ENCODE measurements at places on chromosomes 4 and X.
A peak's percentile ranks its signal among the peaks of the same experiment; 100 is the strongest.

- no peak for DNase-seq
Observed at GRCh38 chrX:100407784-100408712, 2.0 kb downstream of the PCDH19 start.

- DNase-seq: no peak
Observed at GRCh38 chrX:71993371-71993770, 82.7 kb downstream of the NHSL2 start.

- no peak for DNase-seq
Observed at GRCh38 chr4:133151341-133151690, 2.2 kb downstream of the PCDH10 start.

GRCh38 chr4:154916068-154916467 is 135.0 kb downstream of the RBM46 start:
- DNase-seq: no peak

GRCh38 chr4:46975812-46976553 is 17.4 kb downstream of the GABRA4 start:
- no peak for DNase-seq

DNA sequence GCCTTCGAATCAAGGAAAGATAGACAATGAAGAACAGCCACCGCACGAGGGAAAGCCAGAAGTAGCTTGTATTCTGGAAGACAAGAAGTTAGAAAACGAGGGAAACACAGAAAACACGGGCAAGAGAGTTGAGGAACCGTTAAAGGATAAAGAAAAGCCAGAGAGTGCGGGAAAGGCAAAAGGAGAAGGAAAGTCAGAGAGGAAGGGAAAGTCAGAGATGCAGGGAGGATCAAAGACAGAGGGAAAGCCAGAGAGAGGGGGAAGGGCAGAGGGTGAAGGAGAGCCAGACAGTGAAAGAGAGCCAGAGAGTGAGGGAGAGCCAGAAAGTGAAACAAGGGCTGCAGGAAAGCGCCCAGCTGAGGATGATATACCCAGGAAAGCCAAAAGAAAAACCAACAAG is 1.4 kb downstream of the TCEAL2 start:
- no peak for DNase-seq

DNA sequence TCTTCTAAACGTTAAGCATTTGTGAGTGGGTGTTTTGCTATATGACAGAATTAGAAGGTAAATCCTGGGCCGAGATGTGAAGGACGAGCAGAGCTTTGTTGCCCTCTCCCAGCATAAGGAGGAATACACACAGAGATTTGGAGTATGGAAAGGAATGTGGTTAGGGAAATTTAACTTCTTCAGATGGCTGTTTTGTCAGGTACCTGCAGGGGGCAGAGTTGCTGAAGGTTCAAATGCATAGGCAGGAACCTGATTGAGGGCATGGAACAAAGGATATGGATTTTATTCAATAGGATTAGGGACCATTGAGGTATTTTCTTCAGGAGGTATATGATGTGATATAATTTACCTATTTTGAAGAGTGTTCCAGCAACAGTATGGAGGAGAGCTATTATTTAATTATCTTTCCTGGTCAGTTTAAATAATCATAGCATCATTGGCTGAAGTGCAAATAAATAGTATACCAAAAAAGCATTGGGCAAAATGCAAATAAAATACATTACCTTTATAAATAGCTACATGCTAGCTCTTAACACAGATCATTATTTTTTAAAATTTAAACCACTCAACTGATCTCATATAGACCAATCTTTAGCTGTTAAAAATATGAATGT is 143.6 kb downstream of the SLIT2 start:
- DNase-seq: no peak

- no peak for DNase-seq
Observed at GRCh38 chr4:8435656-8436121, 4.8 kb downstream of the ACOX3 start.

DNA sequence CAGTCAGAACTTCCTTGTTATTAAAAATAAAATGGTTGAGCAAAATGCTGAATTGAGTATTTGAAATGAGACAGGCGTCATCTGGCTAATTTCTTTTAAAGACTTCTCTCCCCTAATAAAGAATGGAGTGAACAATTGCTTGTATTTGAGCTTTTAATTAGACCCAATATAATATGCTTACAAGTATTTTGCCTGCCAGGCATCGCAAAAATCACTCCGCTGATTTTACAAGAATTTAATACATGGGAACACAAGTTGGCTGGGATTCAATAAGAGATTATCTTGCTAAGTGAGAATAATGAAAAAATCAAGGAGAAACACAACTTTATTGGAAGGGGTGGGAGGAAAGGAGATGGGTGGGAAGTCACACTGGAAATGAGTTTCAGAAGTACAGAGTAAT is 52.3 kb downstream of the KLF3 start:
- DNase-seq: no peak

- DNase-seq: peak; percentile 12
Observed at GRCh38 chr4:82739287-82740190, 59.1 kb downstream of the SCD5 start.

DNA sequence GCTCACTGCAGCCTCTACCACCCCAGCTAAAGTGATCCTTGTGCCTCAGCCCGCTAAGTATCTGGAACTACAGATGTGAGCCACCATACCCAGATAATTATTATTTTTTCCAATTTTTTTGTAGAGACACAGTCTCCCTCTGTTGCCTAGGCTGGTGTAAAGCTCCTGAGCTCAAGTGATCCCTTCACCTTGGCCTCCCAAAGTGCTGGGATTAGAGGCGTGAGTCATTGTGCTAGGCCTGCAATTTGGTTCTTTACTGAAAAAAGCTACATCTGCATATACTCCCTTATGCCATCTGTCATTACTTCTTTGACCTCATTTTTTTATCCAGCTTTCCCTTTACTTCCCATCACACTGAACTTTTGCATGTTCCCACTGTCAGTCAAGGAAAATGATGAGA is 2012.4 kb upstream of the IGFBP7 start:
- no peak for DNase-seq

- no peak for DNase-seq
Observed at GRCh38 chr4:52173470-52174045, 122.5 kb downstream of the SPATA18 start.

DNA sequence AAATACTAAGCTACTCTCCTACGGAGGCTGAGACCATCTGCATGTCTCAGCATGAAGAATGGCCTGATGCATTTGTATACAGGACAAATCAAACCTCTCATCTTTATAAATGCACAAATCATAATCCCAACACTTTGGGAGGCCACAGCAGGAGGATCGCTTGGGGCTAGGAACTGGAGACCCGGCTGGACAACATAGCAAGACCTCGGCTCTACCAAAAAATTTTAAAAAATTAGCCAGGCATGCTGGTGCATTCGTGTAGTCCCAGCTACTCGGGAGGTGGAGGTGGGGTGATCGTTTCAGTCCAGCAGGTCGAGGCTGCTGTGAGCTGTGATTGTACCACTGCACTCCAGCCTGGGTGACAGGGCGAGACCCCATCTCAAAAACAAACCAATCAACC is 262.8 kb downstream of the DHRSX start:
- DNase-seq: no peak

DNA sequence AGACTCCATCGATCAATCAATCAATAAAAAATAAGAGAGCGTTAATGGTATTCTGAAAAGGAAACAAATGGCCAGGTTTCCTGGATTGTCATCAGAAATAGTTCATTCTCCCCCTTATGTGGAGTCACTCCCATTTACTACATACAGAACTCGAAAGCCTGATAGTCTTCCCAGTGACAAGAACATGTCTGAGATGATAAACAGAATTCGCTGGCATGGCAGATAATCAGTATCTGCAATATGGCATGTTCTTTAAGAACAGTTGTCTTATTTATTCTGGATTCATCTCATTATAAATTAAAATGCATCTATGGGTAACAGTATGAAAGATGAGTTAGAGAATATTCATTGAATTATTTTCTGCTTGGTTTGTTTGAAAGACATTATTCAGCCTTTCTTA is 61.4 kb downstream of the LRP2BP start:
- no peak for DNase-seq

GRCh38 chr4:3321295-3321889 is 28.6 kb downstream of the RGS12 start:
- no peak for DNase-seq

- no peak for DNase-seq
Observed at GRCh38 chr4:109207061-109207460, 95.4 kb downstream of the COL25A1 start.

- DNase-seq: no peak
Observed at GRCh38 chr4:42789041-42789567, 103.4 kb upstream of the GRXCR1 start.

DNA sequence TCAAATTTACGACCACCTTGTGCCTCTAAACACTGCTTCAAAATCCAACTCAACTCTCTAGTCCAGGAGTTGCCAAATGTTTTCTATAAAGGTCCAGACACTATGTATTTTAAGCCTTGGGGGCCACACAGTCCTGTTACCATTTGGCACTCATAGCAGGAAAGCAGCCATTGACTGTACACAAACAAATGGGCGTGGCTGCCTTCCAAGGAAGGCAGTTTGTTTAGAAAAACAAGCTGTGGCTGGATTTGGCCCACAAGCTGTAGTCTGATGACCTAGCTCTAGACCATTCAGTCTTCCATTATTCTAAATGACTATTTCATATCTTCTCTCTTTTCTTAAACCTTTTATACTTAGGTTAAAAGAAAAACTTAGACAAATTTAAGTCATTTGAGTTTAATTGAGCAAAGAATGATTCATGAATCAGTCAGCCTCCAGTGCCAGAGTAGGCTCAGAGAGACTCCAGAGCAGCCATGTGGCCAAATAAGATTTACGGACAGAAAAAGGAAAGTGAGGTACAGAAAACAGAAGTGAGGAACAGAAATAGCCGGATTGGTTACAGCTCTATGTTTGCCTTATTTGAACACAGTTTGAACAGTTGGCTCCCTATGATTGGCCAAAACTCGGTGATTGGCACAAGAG is 825.8 kb upstream of the LCORL start:
- DNase-seq: no peak

DNA sequence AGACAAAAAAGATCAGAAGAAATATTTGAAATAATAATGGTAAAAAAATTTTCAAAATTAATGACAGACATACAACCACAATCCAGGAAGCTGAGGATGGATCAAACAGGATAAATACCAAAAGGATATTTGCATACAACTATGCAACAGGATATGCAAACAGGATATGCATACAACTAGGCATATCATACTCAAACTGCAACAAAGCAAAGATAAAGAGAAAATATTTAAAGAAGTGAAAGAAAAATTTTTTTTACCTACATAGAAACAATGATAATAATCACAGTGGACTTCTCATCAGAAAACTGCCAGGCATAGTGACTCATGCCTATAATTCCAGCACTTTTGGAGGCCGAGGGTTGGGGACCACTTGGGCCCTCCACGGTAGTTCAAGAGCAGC is 11.3 kb upstream of the DHX15 start:
- no peak for DNase-seq

DNA sequence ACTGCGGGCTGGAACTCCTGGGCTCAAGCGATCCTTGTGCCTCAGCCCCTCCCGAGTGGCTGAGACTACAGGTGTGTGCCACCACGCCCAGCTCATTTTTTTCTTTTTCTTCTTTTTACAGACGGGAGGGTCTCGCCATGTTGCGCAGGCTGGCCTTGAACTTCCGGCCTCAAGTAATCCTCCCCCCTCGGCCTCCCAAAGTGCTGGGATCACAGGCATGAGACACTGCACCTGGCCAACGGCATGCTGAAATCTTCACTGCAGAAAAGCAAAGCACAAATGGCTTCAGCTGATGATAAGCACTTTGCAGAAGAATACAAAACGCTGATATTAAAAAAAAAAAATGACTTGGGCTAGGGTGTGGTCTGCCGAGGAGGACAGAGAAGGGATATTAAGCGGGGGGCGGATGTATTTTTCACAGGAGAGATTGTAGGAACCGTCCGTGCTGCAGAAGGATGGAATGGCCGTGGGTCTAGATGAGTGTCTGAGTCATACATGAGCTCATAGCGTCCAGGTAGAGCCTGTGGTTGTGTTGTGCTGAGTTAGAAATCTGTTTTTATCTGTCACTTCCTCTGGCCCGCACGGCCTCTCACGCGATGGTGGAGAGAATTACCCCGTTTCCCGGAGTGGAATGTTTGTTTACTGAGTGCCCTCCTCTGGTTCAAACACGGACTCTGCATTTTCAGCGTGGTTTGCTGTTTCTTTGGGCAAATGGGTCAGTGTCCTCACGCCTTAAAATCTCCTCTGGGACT is 8.5 kb upstream of the AKAP17A start:
- peak; percentile 25 for DNase-seq

DNA sequence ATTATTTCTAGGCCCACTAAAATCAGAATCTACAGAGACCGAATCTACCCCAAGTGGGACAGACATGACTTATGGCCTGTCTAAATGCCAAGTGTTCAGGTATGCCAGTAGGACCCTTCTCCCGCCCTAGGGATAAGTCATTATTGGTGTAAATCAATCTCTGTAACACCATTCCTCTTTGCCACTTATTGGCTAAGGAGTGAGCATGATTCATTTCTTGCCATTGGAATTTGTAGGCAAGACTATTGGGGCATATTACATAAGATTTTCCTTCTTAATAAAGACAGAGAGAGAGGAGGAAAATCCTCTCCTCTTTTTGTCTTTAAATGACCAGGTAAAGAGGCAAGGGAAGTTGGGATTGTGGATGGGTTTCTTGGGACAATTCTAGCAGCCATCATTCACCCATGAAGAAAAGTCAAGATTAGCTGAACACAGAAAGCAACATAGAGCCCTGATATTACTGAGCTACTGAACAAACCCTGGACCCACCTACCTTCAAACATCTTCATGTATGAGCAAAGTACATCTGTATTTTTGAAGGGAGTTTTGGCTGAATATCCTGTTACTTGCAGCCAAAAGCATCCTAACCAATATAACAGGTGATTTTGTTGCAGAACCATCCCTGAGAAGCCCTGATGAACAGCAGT is 2.6 kb downstream of the SLC9B2 start:
- DNase-seq: no peak

- DNase-seq: no peak
Observed at GRCh38 chr4:101853028-101853427, 62.5 kb downstream of the BANK1 start.

DNA sequence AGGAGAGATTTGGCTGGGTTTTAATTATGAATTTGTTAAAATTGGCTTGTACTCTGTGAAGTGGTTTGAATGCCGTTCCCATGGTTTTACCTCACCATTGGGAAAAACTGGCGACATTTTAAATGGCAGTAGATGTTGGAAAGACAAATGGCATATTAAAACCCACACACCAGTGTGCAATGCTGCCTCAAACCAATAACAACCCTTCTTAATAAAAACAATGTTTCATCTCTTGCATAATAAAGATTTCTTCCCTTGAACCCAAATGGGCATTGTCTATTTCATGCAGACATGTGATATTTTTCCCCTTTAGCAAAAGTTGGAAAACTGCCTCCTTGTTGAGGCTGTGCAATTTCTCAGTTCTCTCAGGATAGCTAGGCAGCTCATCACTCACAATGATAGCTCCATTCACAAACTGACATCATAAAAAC is 33.7 kb downstream of the GABRB1 start:
- DNase-seq: no peak

- DNase-seq: no peak
Observed at GRCh38 chr4:182478475-182478874, 235.3 kb downstream of the TENM3 start.

- DNase-seq: no peak
Observed at GRCh38 chrX:75156531-75156945, 455 bp upstream of the ABCB7 start.
